ENCODE measurements at places on chromosomes 13 and 19. TPM values are rescaled to one million over a fixed set of nuclear protein-coding genes. Genes with fewer than 3 reads are reported as not detected.

Gene SOX1
- total RNA-seq: not detected

Gene TNNI3
- total RNA-seq: 1.2 TPM

Gene CEACAM16
- total RNA-seq: not detected

DNA sequence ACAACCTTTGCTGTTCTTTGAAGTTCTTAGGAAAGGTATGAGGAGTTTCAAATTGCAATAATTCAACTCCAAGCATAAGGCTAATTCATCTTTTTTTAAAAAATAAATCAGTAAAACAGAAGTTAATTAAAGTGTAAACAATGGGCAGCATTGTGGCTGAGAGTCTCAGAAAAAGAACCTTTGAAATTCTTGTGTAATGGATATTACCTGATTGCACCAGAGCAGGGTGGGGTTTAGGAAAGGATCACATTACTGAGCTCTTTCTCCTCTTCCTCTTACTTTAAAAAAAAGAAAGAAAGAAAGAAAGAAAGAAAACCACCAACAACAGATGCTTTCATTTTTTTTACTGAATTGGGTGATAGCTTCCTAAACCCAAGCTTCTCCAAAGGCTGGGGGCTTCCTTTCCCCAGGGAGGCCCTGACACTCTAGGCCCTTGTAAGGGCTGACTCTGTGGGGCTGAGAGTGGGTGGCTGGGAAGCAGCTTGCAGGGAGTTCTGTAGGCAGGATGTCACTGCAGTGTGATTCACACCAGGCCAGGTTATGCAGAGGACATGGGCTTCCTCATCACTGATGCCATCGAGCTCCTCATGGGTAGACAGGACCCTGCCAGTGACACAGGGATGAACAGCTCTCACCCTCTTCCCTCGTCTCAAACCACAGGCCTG, 564.5 kb downstream of the FGF9 start:
- DNase-seq: no peak

DNA sequence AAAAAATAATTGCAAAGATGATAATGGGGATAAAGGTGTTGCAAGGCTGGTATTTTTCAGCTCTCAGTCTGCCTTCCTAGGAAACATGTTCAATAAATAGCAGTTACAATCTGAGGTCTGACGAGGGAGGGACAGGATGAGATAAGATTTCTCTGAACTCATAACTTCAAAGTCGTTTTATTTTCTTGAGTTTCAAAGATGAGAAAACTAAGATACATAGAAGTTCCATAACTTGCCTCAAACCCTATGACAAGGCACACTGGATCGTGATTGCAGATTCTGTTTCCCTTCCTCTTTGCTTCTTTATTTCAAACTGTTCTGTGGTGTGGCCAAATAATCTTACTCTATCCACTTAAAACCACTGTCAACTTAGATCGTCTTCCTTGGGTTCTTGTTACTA, 327.2 kb downstream of the GPC5 start:
- DNase-seq: no peak

GRCh38 chr19:10661946-10662345, 7.8 kb downstream of the ILF3 start:
- no peak for DNase-seq

Data from Karpas-422 (cell line).